ENCODE measurements at places on chromosomes 5 and 9.

DNA sequence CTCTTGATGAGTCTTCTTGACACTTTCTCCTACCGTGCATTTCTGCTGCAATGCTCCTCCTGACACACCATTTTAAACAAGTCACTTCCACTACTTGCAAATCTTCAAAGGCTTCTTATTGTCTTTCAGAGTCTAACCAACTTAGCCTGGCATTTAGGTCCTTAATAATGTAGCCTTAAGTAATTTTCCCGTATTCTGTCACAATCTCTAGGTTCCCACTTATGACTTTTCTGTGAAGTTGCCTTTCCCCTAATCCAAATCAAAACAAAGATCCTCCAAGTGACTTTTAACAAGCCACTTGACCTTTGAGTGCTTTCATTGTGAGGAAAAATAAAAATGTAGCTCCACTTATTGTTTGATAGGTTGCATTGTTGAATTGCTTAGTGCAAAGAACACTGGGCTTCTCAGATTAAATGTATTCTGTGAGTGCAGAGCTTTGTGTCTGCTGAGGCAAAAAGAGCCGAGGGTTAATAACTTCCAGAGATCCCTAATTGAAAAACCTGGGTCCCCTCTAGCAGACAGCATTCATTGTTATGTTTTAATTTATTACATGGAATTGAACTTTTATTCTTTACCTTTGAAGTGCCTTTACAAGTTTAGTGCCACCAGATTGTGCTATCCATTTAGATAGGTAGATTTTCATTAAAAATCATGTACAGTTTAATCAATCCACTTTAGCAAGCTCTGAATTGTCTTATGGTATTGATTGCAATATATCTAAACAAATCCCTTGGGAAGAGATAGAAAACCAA lies 341.7 kb upstream of the TYRP1 start:
- H3K27me3 ChIP-seq = no peaks in the 10 kb centered on the region
- no peak overlapping the region for H3K4me3 ChIP-seq

- no peak overlapping the region for H3K4me3 ChIP-seq
- no peak overlapping the region for H3K27ac ChIP-seq
- no peaks in the 10 kb centered on the region for H3K36me3 ChIP-seq
- H3K27me3 ChIP-seq = no peaks in the 10 kb centered on the region
- H3K4me1 ChIP-seq = no peaks in the 10 kb centered on the region
- DNase-seq = no peak
Observed at GRCh38 chr9:32672469-32672868, 37.0 kb upstream of the TAF1L start.

DNA sequence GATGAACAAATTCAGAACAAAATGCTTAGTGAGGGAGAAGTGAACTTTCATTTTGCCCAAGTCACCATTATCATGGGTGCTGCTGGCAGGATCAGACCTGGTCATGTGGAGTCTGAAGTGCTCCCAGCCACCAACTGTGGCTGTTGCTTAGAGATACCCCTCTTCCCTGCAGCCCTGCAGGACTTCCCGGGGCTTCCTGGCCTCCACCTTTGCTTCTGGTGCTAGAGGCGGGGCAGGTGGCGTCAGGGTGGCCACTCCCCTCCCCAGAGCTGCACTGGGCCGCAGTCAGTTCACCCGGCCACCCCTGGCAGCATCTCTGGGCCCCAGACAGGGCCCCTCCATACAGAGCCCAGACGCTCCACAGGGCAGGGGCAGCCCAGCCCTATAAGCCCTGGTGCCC lies 30.0 kb upstream of the SLC12A7 start:
- H3K27ac ChIP-seq = no peak overlapping the region
- no peaks in the 10 kb centered on the region for H3K36me3 ChIP-seq
- no peak for DNase-seq

GRCh38 chr5:122120493-122120892 lies 8.9 kb upstream of the ZNF474 start:
- peaks cover 8% of the 10 kb centered on the region for H3K4me1 ChIP-seq
- DNase-seq = no peak

- no peak overlapping the region for H3K4me3 ChIP-seq
- H3K4me1 ChIP-seq = peaks cover 6% of the 10 kb centered on the region
- no peak overlapping the region for H3K27ac ChIP-seq
- H3K36me3 ChIP-seq = no peaks in the 10 kb centered on the region
Observed at GRCh38 chr9:124428751-124429529, 13.7 kb upstream of the PSMB7 start.

DNA sequence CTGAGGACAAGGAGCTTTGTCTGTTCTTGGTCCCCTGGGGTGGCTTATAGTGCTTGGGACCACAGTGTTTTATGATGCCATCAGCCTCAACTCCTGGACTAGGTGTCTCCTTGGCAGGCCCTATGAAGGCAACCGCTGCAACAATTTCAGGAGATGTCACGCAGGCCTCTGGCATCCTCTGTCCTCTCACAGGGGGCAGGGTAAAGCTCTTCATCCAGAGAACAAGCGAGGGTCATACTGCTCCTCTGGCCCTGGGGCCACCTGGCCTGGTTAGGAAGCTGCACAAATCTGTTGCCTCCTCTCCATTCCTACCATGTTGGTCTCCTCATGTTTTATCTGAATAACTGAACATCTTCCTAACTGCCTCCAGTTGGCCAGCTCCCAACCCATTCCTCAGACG lies 148.9 kb upstream of the SPEF2 start:
- no peak overlapping the region for H3K4me3 ChIP-seq
- no peaks in the 10 kb centered on the region for H3K36me3 ChIP-seq
- peaks cover 10% of the 10 kb centered on the region for H3K4me1 ChIP-seq
- H3K27me3 ChIP-seq = no peaks in the 10 kb centered on the region
